ENCODE measurements at places on chromosomes 7 and 10. TPM values are rescaled to one million over a fixed set of nuclear protein-coding genes. Genes with fewer than 3 reads are reported as not detected.

DNA sequence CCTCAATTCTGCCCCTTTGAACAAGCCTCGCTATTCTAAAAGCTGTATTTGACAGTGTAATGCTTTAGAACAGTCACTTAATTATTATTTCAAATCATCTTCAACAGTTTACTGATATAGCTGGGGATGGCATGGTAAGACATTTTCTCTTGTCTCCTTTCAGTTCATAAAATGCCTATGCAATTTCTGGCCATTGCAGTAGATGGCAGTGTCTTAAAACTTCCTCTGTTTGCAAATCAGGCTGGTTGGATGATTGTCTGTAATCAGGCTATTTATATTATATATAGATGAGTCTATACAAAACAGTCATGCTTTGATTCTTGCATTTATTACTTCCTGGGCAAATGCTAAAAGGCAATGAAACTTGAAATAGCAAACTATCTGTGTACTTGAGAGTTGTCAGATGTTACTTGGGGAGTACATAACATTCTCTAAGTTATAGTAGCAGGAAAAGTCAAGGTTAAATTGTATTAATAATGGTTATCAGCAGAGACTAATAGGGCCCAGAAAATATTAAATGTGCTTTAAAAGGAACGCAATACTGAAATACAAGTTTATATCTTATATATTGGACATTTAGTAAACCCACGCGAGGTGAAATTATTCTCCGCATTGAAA, 55.5 kb upstream of the LHFPL3 start:
- no peak for DNase-seq

DNA sequence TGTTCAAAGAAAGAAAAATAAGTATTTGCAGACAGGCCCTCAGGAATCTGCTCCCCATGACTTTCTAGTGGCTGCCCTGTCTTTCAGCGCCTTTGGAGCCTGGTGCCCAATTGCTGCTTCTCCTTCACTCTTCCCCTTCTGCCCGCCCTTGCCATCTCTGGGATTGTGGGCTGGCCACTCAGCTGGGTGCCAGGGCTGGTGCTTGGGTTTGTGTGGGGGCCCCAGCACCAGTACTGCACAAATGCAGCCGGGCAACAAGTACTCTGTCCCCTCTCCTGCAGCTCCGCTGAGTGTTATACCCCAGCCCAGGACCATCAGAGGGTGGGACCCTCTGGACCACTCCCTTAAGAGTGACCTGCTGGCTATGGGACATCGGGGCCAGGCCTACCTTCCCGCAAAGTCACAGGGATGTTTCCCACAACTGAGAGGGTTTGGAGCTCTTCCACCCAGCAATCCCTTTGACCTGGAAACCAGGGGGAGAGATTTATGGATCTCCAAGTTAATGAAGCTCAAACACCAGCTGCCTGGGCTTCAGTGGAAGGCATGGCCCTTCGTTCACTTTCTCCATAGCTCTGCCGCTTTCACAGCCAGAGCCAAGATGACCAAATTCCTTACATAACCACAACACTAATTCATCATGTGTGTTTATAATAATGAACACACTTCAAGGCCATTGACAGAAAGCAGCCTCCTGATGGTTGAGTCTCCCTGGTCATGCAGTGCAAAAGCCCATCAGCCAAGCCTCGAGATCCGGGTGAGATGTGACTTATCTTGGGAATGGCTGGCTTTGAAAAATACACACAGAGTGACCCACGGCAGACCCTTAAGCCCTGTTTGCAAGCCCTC, 313.9 kb upstream of the ZNF32 start:
- DNase-seq, result no peak

The ODAD2 gene
- 0.32 TPM for total RNA-seq

- DNase-seq, result no peak
These were observed 465.2 kb downstream of the MDFIC start for GRCh38 chr7:115387137-115387536.

GRCh38 chr7:43394441-43395130, 188.3 kb upstream of the STK17A start:
- no peak for DNase-seq

The DYDC2 gene
- not detected for total RNA-seq

The SPDYE2B gene
- not detected for total RNA-seq

- DNase-seq, result no peak
These were observed 65.3 kb upstream of the JCAD start for GRCh38 chr10:30124704-30125103.

- no peak for DNase-seq
These were observed 11.8 kb upstream of the MAP3K8 start for GRCh38 chr10:30422151-30422695.

GRCh38 chr7:31448649-31449048, 65.2 kb upstream of the ITPRID1 start:
- DNase-seq, result no peak

GRCh38 chr7:5701085-5701914, 80.2 kb downstream of the RNF216 start:
- no peak for DNase-seq

DNA sequence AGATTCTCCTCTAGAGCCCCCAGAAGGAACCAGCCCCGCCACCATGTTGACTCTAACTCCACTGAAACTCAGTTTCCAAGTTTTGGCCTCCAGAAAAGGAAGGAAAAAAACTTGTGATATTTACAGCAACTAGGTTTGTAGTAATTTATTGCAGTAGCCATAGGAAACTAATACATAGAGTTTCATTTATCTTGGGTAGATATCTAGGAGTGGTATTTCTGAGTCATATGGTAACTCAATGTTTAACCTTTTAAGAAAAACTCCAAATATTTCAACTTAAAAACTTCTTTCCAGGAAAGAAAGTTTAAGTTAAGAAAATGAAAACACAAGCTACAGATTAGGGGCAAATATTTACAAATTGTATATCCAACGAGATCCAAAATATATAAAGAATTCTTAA, 576.7 kb downstream of the KCNMA1 start:
- DNase-seq, result no peak

The HTR7 gene
- total RNA-seq, result 0.28 TPM

GRCh38 chr7:158568974-158569857, 18.4 kb downstream of the PTPRN2 start:
- DNase-seq, result no peak

- DNase-seq, result no peak
These were observed 55.3 kb downstream of the ADCYAP1R1 start for GRCh38 chr7:31107106-31108090.

The SPDYE16 gene
- not detected for total RNA-seq

GRCh38 chr10:62027841-62028501, 126.5 kb downstream of the ARID5B start:
- no peak for DNase-seq

The ERLIN1 gene
- total RNA-seq, result 84.4 TPM

- no peak for DNase-seq
These were observed 322.6 kb upstream of the KIAA1217 start for GRCh38 chr10:23886355-23886754.

GRCh38 chr7:64621656-64622055, 44.3 kb upstream of the ZNF107 start:
- no peak for DNase-seq

GRCh38 chr10:32882076-32882475, 76.0 kb downstream of the ITGB1 start:
- no peak for DNase-seq

- DNase-seq, result no peak
These were observed 24.4 kb downstream of the GSDME start for GRCh38 chr7:24732646-24733413.

DNA sequence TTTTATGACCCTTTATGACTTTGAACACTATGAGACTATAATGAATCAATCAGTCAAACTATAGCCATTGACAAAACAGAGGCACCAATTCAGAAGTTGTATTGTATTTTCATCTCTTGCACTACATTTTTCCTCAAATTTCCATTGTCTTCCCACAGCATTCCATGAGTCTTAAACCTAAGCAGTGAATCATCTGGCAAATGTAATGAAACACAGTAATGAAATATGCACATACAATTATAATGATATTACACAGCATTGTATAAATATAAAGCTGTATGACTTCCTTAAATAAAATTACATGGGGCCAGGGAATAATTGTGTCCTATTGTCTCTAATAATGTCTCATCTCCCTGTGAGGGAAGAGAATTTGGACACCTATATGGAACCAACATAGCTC, 45.0 kb downstream of the VWDE start:
- no peak for DNase-seq

- no peak for DNase-seq
These were observed 147.9 kb upstream of the LYZL1 start for GRCh38 chr10:29140991-29141390.

Data from pulmonary artery endothelial cell (primary cell).